AG04450 (cell line): ENCODE measurements at places on chromosomes 4 and X.

GRCh38 chr4:83852085-83852451, 316.2 kb downstream of the GPAT3 start:
- peak; percentile 52 for DNase-seq

- DNase-seq = no peak
These were observed 74.4 kb upstream of the ATP6AP2 start for GRCh38 chrX:40506201-40506985.

DNA sequence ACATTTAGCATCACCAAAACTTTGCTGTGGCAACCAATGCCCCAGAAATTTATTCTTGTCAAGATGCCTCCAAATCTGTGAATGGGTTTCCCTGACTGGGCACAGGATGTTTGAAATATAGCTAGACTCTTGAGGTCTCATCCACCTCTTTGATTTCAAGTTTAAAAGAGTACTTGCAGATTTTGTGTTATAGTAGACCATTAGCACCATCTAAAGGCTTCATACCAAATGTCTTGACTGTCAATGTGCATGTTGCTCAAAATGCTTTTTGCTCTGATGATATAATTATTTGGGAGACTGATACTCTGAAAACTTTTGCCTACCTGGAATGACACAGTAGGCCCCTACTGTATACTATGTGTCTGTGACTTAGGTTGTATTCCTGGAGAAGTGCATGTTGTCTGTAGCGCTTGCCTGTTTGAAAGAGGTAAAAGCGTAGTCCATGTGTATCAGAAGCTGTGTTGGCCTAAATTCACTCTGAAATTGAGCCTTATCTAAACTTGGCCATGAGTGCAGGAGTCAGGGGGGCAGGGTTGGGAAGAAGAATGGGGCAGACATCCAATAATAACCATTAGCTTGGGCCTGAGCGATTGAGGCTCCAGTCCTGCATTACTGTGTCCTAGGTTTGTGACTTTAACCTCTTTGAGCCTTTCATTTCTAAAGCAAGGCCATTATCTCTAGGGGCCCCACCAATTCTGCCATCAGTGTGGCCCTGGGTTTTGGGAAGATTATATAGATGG, 33.8 kb downstream of the NDP start:
- DNase-seq = no peak

GRCh38 chr4:128558896-128559679, 250.4 kb upstream of the JADE1 start:
- DNase-seq = no peak
